ENCODE measurements at places on chromosomes 11 and 22. TPM values are rescaled to one million over a fixed set of nuclear protein-coding genes. Genes with fewer than 3 reads are reported as not detected.

Gene OR8A1
- total RNA-seq: not detected

Gene NAALADL1
- 14.1 TPM for total RNA-seq

Gene OVCH2
- not detected for total RNA-seq

Gene ME3
- 27.7 TPM for total RNA-seq

Gene SNX32
- 2.4 TPM for total RNA-seq

Gene SEPTIN5
- total RNA-seq: 41.5 TPM

Gene CD3E
- total RNA-seq: 2.3 TPM

Gene KCNJ5
- 2.0 TPM for total RNA-seq

Gene SUSD2
- 15.0 TPM for total RNA-seq

GRCh38 chr11:12160231-12160630, 49.8 kb downstream of the MICAL2 start:
- DNase-seq: no peak

- DNase-seq: no peak
These were observed 39.1 kb downstream of the SLC35F2 start for GRCh38 chr11:107819361-107820014.

DNA sequence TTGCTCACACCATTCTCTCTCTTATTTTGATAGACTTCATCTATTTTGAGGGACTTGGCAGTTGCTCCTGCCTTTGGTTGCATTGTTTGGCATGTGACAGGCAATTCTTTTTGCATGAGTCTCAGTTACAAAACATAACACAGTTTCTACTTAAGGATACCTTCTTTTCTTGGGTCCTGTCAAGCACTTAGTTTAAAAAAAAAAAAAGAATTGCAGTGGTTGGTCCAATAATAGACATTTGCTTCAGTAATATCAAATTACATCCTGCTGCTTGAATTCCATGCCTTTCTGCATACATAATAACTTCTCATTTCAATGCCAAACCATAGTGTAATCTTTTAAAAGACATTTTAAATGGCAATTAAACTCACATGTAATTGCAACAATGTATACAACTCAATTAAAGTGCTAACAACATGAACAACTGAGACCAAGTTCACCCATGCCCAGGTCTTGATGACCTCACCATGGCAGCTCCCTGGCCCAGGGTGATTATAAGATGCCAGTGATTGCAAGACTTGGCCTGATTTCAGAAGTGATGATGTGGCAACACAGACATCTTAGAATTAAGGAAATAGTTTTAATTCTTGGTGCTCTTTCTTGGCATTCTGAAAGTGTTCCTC, 32.2 kb upstream of the PLET1 start:
- DNase-seq: no peak

GRCh38 chr11:94450048-94450447, 43.6 kb downstream of the MRE11 start:
- no peak for DNase-seq

DNA sequence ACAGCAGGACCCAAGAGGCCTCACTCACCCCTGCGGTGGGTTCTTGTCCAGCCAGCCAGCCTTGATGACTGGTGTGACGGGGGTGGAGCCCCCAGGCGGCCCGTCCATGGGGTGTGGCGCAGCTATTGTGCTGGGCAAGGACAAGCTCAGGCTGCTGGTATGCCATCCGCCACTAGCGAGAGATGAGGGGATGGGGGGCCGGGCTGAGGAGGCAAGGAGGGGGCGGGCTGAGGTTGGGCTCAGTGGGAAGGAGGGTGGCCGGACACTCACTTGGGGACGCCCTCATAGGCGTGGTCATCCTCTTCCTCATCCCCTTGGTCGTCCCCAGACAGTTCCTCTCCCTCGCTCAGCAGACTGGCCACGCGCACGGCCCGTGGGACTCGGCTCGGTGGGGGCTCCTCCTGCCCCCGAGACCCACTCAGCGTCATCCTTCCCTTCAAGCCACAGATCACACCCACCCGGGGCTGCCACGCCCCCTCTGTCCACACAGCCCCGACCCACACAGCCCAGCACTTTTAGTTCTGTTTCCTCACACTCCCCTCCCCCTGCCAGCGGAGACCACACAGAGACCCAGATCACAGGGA, 38.0 kb upstream of the PDE2A start:
- peak; percentile 92 for DNase-seq

- no peak for DNase-seq
These were observed 38.5 kb downstream of the TTC17 start for GRCh38 chr11:43397251-43397650.

DNA sequence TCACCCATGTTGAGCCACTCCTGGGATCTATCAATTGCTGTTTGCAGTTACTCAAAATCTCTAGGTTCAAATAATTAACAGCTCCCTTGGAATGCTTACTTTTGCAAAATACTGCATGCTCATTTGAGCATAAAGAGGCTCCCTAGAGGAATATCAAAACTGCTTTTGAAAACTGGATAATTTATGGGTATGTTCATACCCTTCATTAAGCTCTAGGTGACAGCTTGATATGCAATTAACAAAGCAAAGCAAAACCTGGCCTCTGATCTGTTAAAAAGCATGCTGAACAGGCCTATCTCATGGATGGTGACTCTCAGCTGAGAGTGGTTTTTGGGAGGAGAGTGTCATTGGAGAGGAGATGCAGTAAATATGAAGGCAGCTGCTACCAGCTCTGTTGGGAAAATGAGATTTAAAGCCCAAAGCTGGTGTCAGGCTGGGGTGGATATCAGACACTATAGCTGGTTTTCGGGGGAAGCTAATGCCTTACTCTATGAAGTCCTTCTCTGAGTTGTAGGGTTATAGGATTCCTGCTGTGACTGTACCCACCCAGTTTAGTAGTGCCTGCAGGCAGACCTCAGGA, 110.9 kb downstream of the RASSF10 start:
- DNase-seq: no peak

GRCh38 chr22:31650391-31650790, 11.6 kb downstream of the PISD start:
- DNase-seq: peak; percentile 22

DNA sequence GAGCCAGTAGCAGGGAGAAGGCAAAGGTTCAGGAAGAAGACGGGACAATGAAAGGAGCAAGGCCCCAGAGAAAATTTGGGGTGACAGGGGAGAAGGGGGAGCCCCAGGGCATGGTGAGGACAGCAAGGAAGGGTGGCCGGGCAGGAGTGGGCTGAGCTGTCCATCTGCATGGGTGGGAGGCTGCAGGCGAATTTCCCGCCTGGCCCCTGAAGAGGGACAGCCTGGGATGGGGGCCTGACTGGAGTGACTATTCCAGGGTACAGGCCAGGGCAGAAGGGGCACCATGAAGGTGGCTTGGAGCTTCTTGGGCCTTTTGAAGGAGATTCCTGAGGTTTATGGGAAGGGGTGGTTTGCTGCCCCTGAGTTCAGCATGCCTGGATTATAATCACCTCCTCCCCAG, 56.2 kb downstream of the WNT11 start:
- DNase-seq: no peak

GRCh38 chr11:64120951-64121569, 44.9 kb downstream of the MACROD1 start:
- no peak for DNase-seq

GRCh38 chr11:128621601-128622501, 34.5 kb upstream of the ETS1 start:
- DNase-seq: no peak

GRCh38 chr11:74212533-74212932, 41.4 kb downstream of the PPME1 start:
- DNase-seq: no peak

DNA sequence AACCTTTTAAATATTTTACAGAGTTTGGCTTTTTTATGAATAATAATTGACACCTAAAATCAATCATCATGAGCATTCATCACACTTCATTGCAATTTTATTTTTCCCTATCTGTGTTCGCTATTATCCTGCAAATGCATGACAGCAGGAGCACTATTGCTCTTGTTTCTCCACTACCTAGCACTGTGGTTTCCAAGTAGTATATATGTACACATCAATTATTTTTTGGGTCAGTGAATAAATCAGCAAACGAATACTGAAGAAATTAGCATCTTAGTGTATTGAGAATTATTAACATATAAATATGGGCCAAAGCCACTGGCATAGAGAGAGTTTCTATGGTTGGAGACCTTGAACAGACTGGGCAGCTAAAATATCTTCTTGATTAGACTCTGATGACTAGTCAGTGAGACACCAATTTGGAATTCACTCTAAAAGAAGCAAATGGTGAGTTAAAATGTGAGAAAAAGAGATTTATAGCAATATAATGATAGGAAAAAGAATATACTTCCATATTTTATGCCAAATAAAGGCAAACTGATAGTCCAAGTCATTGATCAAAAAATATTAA, 731.1 kb upstream of the LUZP2 start:
- no peak for DNase-seq

DNA sequence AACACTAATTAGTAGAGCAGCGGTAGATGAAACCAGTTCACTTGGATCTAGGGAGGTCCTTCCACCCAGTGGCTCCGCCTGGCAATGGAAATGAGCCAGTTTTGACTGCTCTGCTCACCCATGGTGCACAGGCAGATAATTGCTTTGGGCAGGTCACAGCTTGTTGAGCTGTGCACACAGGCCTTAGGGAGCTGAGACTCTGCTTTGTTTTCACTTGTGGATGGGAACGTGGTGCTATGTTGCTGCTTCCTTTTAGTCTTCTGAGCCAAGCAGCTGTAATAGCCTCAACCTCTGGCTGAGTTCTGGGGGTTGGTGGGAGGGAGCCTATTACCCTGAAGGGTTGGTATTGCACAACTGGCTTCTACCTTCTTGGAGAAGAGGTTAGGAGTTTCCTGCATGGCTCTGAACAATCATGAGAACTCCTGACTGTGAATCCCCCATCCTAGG, 262.3 kb upstream of the MTNR1B start:
- DNase-seq: no peak

GRCh38 chr22:39252461-39253434, 8.0 kb upstream of the PDGFB start:
- no peak for DNase-seq

DNA sequence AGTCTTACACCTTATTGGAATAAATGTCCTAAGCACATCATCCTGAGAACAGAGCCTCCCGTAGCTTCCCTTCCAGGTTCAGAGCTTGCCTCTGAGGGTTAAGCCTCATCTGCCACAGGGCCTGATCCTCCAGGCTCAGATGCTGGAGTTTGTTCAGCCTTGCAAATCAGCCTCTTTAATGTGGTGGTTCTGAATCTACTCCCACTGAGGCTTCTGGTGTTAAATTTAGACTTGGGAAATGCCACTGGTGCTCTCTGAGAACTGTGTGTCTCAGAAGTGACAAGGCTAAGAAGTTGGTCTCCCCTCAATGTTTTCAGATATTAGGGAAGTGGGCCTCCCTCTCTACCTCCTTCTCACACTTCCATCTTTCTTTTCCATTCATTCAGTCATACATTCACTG, 68.7 kb downstream of the CCDC81 start:
- no peak for DNase-seq

DNA sequence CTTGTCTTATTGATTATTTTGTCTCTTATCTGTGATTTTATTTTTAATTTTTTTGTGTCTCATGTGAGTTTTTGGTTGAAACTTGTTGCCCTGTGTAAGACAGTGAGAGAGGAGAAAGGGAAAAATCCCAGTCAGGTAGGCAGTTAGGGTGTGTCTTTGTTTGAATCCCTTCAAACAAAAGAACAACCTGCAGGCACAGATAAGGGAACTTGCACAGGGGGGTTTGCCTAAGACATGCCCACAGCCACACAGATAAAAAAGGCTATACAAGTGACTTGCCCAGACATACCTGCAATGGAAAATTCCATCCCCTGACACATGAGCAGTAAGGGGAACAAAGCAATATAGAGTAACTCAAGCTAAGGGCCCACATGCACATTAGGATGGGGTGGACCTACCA, 127.8 kb upstream of the PLET1 start:
- DNase-seq: no peak

- no peak for DNase-seq
These were observed 12.6 kb downstream of the SYT13 start for GRCh38 chr11:45273509-45273908.

- DNase-seq: no peak
These were observed 27.3 kb downstream of the FCHSD2 start for GRCh38 chr11:73114835-73115220.

- DNase-seq: no peak
These were observed 97.1 kb upstream of the SYT13 start for GRCh38 chr11:45383224-45383623.

DNA sequence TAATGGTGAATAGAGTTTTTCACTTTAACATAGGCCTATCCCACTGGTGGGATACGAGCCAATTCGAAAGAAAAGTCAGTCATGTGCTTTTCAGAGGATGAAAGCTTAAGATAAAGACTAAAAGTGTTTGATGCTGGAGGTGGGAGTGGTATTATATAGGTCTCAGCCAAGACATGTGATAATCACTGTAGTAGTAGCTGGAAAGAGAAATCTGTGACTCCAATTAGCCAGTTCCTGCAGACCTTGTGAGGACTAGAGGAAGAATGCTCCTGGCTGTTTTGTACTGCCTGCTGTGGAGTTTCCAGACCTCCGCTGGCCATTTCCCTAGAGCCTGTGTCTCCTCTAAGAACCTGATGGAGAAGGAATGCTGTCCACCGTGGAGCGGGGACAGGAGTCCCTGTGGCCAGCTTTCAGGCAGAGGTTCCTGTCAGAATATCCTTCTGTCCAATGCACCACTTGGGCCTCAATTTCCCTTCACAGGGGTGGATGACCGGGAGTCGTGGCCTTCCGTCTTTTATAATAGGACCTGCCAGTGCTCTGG, at the start of gene TYR:
Gene TYR, plus strand, starts transcription at position 185 of the 541 bp plus-strand sequence. Its CDS starts 79 bp downstream, at position 264.
- no peak for DNase-seq

- peak; percentile 45 for DNase-seq
These were observed 281.6 kb downstream of the TBC1D22A start for GRCh38 chr22:47043835-47044721.

DNA sequence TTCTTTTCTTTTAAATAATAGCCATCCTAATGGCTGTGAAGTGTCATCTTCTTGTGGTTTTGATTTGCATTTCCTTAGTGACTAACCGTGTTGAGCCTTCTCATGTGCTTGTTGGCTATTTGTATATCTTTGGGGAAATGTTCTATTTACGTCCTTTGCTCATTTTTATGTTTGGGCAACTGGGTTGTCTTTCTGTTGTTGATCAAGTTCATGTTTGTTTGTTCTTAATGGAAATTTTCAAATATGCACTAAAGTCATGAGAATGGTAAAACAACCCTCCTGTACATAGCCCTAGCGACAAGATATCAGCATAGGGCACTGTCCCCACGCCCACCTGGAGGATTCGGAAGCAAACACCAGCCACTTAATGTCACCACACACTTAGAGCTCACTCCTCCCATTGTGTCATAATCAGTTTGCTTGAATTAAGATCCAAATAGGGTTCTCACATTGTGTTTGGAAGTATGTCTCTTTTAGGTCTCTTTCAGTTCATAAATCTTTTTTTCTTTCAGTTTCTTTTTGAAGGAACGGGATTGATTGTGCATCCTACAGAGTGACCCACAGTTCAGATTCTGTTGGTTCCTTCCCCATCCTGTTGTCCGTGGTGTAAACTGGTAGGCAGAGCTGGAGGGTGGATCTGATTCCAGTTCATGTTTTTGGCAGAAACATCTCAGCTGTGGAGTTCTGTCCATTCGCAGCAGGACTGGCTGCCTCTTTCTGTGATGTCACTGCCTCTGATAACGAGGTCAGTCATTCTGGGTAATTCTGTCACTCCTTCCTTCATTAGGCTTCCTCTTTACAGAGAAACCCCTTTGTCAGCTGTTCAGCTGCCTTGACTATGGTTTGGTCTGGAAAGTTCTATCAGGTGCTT, 26.4 kb upstream of the ADORA2A start:
- DNase-seq: peak; percentile 47

Measured in aorta (tissue), 5 donors.